Foreskin keratinocyte (primary cell): ENCODE measurements at places on chromosomes 2 and 18. TPM values are rescaled to one million over a fixed set of nuclear protein-coding genes. Genes with fewer than 3 reads are reported as not detected.

Gene ABCB11
- not detected in 2 replicates for polyA plus RNA-seq

Gene TBR1
- polyA plus RNA-seq = not detected in 2 replicates

Gene LRRC30
- polyA plus RNA-seq = not detected in 2 replicates

Gene CKAP2L
- 9.2 and 13.4 TPM in 2 replicates for polyA plus RNA-seq

Gene ELOA2
- not detected in 2 replicates for polyA plus RNA-seq
